ENCODE measurements at places on chromosomes 7 and 10.

- no peak for DNase-seq
These were observed 7.6 kb downstream of the JMJD1C start for GRCh38 chr10:63458177-63458576.

DNA sequence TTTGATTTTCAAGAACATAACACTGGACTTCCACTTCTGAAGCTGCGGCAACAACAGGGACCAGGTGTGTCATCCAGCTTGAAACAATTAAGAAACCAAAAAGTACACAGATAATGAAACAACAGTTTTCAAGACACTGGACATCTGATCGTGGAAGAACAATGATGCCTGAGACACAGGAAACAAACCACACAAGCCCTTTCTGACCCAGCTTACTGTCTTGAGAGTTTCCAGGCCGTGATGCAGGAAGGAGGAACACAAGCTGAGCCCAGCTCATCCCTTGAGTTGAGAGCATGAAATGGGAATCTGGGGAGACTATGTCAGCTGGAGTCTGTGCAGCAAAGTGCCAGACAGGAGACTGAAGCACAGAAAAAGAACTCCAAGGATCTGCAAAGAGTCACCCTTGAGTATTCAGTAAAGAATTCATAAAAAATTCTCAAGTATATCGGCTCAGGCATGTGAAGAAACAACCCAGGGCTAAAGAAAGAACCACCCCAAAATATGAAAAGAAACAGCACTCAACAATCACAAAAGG, 91.6 kb downstream of the RNF32 start:
- DNase-seq: no peak

DNA sequence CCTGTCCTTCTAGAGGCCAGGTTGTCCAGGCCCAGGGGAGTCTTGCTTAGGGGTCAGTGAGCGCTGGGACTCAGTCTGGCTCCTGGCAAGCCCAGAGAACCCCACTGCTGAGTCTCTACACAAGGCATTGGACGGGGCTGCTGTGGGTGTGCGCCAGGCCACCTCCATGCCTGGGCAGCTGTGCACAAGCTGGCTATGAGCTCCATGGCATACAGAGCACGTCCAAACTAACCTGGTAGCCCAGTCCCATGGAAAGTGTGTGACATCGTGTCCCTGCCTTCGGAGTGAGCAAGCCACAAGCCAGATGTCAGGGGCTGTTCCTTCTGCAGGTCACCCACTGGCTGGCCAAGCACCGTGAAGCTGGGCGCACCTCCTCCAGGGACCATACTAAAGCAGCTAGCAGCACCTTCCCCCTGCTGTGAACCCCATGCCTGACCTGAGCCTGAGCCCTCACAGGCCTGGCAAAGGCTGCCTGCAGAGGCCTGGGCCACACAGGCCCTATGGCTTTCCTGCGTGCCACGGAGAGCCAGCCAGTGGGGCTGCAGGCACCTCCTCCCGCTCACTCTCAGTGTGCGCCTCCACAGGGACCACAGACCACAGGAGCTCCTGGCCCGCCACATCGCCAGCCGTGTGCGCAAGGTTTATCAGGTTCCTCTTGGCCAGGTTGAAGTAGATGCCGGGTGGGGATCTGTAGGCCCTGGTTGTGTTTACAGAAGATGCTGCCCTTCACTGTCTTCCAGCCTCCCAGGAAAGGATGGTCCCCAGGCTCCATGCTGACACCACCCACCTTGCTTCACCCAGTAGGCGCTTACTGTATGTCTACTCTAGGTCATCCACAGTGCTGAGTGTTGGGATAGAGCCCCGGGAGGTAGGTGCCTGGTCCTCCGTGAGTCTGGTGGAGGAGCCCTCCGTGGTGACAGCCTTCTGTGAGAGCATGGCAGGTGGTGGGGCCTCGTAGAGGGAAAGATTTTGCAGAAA, 219.7 kb downstream of the EBF3 start:
- DNase-seq: no peak

GRCh38 chr10:79346388-79347225, 662 bp upstream of the PPIF start:
- no peak for DNase-seq

- no peak for DNase-seq
These were observed 5.8 kb downstream of the ACSL5 start for GRCh38 chr10:112379635-112380296.

GRCh38 chr10:130224228-130224627, 88.0 kb downstream of the GLRX3 start:
- DNase-seq: no peak

Measured in NCI-H460 (cell line).